GM13977 (cell line): ENCODE measurements at places on chromosomes 5 and 9.

DNA sequence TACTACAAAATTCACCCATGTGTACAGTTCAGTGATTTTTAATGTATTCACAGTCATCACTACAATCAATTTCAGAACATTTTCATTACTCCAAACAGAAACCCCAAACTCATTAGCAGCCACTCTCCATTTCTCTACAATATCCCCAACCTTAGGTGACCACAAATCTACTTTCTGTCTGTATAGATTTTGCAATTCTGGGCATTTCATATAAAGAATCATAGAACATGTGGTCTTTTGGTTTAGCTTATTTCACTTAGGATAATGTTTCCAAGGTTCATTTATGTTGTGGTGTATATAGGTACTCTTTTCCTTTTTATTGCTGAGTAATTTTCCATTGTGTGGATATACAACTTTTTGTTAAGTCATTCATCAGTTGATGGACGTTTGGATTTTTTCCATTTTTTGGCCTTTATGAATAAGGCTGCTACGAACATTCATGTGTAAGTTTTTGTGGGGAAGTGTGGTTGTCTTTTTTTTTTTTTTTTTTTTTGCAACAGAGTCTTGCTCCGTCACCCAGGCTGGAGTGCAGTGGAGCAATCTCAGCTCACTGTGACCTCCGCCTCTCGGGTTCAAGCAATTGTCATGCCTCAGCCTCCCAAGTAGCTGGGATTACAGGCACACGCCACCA, 54.5 kb downstream of the DOCK8 start:
- DNase-seq, result no peak

DNA sequence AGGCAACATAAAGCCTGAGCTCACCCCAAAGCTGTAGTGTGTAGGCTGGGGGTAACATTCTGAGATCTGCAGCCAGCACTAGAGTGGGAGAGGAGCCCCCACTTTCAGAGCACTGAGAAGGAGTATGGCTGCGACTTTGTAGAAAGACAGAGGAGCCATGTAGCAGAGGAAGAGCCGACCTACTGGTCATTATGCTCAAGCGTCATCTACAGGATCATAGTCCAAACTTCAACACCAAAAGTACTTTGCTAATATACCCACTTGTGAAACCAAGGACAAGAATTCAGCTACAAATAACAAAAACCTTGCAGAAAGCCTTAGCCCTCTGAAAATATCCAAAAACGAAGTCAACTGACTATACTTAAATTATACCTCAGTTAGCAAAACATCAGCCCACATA, 330.1 kb downstream of the MAN2A1 start:
- no peak for DNase-seq

- no peak for DNase-seq
Observed at GRCh38 chr9:107971241-107971640, 481.7 kb upstream of the KLF4 start.

- no peak for DNase-seq
Observed at GRCh38 chr5:90133941-90134340, 275.6 kb downstream of the CETN3 start.

GRCh38 chr5:104385906-104386305, 823.3 kb upstream of the NUDT12 start:
- DNase-seq, result no peak

DNA sequence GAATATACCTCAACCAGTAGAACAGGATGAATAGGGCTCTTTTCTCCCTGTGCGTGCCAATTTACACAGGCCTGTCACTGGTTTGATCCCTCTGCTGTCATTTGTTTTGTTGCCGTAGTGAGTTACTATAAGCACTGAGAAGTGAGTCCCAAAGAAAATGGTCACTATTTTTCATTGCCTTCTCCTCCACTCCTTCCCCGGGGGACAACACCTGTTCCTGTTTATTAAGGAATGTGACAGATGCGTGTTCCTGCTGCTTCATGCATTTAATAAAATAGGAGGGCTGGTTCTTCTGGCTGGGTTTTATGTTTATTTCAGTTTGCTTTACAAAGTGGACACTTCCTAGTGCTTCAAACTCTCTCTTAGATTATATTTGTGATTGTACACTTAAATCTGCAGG, 6.4 kb downstream of the THBS4 start:
- no peak for DNase-seq

DNA sequence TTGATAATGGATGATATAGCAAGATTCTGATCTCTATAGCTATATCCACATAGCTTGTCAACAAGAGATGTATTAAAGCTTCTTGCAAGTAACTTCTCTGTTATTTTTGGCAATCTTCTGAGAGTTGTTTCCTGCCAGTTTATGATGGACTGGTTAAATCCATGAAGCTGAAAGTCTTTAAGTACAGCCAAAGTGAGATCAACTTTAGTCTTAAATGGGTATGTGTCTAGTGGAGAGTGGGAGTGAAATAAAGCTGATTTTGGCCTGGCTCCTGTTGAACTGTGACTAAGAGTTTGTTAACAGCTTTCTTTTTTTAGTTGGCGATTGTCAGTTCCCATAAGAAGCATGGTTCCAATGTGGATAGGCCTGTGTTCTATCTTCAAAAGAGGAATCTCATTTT, 350.9 kb upstream of the PCSK5 start:
- no peak for DNase-seq

GRCh38 chr5:140602147-140602546, 30.8 kb downstream of the CD14 start:
- no peak for DNase-seq

- DNase-seq, result no peak
Observed at GRCh38 chr5:35138232-35138631, 90.5 kb upstream of the AGXT2 start.

DNA sequence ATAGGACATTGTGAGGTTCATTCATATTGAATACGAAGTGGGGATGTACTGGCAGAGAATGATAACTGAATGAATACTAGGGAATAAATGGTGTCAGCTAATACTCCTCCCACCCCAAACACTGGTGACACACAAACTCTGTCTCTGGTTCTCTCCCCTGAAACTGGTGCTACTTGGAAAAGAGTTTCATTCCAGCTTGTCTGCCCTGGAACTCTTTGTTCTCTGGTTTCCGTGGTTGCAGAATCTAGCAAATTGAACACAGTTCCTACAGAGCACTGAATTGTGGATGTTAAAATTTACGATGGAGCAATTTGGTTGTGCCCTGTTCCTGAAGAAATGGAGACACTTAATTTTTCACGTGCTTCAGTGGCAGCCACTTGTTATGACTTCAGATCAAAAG, 181.7 kb downstream of the KCTD16 start:
- DNase-seq, result no peak

GRCh38 chr5:138338411-138339090, 485 bp downstream of the FAM53C start:
- DNase-seq, result peak; percentile 31

DNA sequence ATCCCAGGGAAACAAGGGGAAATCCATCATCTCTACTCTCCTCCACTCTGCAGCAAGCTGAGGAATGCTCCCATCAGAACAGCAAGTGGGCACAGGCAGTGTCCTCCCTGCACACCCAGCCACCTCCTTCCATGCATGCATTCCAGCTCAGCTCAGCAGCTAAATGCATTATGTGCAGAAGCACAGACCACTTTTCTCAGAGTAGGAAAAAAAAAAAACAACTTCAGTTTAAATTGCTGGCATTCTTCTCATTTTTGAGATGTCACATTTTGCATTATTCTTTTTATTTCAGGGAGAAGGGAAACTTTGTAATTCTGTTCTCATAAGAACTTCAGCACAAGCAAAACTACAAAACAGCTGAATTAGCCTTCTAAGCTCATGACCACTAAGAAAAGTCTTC, 312.2 kb downstream of the SEMA5A start:
- DNase-seq, result no peak

DNA sequence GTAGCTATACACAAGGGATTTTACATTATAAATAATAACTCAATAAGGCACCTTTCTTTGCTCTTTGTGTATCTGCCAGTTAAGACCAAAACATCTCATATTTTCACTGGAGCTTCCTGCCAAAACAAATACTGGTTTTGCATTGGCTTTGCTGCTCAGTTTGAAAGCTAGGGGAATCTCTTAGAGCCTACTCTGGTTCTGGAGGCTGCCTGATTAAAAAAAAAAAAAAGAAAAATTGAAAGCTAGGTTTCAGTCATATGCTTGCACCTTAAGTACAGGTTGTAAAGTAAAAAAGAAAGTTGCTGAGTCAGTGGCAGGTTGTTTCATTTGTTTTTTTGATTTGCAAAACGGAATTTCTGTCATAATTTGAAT, 2.3 kb downstream of the DENND4C start:
- peak; percentile 58 for DNase-seq

- DNase-seq, result no peak
Observed at GRCh38 chr9:133199648-133200321, 9.3 kb downstream of the OBP2B start.

DNA sequence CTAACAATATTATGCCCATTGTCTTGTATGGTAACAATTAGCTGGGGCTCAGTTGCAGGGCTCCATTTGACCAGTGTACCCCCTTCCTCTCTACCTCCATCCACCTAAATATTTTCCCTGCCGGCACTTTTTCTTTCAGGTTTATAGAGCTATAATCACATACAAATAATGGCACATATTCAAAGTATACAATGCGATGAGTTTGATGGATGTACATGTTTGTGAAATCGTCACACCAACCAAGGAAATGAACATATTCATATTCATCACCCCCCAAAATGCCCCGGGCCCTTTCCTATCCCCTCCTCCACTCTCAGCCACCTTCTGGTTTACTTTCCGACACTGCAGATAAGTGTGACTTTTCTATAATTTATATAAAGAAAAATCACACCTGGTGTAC, 351.5 kb downstream of the GADD45G start:
- DNase-seq, result no peak

DNA sequence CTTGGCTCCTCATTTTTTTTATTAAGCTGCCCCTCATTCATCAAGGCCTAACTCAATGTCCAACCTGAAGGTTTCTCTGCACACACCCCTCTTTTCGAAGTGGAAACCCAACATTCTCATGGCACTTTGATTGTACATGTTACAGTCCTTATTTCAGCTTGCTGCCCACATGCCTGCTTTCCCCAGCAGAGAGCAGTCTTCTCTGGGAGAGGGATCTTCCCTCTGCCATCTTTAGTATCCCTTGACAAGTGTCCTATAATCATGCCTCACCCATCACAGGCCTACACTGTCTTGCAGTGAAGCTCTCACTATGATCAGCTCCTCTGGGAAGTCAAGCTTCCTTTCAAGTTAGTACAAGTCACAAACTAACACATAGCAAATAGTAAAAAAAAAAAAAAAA, 175.1 kb downstream of the ACER2 start:
- DNase-seq, result no peak

GRCh38 chr9:111937781-111938426, 41.3 kb downstream of the UGCG start:
- peak; percentile 33 for DNase-seq

DNA sequence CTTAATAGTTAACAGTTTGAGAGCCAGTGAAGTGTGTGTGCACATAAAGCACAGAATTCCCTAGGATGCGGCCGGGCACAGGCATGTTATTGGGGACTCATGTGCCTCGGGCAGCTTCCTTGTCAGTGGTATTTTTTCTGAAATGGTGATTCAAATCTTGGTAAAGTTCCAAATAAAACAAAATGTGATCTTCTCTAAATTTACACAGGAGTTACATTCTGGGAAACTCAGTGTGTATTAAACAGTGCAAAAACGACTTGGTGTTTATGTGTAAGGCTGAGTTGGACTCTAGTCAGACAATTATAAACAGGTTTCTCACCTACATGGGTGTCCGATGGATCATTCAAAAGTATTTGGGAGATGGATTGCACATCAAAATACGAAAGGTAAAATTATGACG, 48.9 kb downstream of the BOD1 start:
- DNase-seq, result no peak

DNA sequence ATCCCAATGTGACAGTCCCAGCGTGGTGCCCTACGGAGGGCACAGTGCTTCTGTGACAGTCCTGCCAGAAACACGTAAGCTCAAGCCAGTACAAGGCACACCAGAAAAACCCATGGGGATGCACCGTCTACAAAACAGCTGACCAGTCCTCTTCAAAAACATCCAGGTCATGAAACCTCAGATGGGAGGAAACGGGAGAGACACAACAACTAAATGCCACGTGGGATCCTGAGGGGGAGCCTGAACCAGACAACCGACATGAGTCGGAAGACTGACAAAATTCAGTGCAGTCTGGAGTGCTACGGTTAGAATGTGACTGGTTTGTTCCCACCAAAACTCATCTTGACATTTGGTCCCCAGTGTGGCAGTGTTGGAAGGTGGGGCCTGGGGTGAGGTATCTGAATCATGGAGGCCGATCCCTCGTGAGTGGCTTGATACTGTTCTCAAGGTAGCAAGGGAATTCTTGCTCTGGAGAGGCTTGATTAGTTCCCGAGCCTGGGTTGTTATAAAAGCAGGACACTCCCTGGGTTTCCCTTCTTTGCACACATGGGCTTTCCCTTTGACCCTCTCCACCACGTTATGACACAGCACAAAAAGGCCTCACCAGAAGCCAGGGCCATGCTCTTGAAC, 55.4 kb downstream of the ADAMTS2 start:
- no peak for DNase-seq

DNA sequence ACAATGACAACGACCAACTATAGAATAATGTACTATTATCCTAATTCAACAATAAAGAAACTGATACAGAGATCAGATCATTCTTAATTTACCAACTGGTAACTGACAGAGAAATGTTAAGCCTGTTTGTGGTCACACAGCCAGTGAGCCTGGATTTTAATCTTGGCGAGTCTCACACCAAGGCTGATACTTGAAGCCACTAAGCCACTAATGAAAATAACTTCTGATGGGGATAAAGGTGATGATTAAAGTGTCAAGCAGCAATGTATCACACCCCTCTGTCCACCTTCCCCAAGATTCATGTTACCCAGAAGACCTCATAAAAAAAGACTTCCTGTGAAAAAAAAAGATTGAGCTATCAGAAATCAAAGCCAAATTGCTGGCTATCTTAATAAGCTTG, 350.5 kb downstream of the SPOCK1 start:
- no peak for DNase-seq

GRCh38 chr9:133825555-133826218, 87.5 kb upstream of the SARDH start:
- DNase-seq, result no peak

DNA sequence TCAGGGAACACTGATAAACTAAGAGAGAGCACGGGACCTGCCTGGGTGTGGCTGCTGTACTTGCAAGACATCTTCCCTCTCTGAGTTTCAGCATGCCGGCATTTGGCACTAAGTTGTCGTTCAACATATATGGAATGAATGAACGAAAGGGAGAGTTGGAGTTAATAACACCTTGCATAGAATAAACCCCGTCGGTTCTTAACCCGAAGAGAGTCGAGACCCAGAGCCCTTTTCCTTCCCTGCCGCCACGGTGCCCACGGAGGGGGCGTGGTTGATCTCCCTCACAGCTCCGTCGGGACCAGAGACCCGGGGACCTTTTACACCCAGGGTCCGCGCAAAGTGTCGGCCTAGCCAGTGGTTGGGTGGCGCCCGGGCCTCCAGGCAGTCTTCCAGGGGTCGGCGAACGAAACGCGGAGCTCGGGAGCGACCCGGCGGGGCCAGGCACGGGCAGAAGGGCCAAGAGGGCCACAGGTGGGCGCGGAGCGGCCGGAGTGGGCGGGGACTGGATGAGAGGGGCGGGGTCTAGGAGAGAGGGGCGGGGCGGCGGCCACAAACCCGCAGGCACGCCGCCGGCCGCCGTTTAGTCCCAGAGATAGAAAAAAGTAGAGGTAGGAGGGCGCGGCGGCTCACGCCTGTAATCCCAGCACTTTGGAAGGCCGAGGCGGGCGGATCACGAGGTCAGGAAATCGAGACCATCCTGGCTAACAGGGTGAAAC, 735 bp upstream of the RPL26L1 start:
- peak; percentile 92 for DNase-seq
